ENCODE measurements at places on chromosomes 6 and 20.
A peak's percentile ranks its signal among the peaks of the same experiment; 100 is the strongest.

DNA sequence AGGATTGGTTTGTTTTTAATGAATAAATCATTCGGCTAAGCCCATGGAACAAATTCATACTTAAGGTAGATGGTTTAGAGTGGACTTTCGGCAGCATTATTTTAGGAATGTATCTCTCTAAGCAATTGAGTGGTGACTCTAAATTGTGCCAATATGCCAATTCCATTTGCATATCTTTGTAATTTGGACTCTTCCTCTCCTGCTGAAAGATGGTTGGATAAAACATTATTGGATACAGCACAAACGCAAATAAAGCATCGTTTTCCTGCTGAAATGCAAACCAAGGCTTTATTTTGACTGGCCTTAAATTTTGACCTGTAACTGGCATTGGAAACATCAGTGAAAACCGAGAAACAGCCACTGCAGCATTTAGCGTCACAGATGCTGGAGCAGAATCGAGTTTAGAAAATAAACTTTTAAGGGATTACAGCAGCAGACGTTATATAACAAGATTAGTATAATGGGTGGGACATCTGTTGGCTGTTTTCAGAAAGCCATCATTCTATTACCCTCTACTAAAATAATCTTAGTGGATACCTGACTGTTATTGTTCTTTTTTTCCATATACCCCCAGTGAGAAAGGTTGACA is 726.0 kb downstream of the KIF16B start:
- DNase-seq: no peak

- no peak for DNase-seq
Observed at GRCh38 chr6:25697537-25698340, 45.7 kb downstream of the SCGN start.

- no peak for DNase-seq
Observed at GRCh38 chr6:97440590-97441176, 157.7 kb upstream of the MMS22L start.

DNA sequence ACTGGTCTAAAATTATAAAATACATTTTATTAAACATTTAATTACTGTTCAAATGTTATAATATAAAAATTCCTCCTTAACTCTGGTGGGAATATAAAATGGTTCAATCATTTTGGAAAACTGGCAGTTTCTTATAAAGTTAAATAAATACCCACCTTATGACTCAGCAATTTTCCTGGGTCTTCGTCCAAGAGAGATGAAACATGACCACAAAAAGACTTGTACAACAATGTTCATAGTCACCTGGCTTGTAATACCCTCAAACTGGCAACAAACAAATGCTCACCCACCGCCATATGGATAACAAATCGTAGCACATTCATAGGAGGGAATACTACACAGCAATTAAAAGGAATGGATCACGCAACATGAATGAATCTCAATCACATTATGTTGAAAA is 66.0 kb upstream of the RIN2 start:
- DNase-seq: no peak

DNA sequence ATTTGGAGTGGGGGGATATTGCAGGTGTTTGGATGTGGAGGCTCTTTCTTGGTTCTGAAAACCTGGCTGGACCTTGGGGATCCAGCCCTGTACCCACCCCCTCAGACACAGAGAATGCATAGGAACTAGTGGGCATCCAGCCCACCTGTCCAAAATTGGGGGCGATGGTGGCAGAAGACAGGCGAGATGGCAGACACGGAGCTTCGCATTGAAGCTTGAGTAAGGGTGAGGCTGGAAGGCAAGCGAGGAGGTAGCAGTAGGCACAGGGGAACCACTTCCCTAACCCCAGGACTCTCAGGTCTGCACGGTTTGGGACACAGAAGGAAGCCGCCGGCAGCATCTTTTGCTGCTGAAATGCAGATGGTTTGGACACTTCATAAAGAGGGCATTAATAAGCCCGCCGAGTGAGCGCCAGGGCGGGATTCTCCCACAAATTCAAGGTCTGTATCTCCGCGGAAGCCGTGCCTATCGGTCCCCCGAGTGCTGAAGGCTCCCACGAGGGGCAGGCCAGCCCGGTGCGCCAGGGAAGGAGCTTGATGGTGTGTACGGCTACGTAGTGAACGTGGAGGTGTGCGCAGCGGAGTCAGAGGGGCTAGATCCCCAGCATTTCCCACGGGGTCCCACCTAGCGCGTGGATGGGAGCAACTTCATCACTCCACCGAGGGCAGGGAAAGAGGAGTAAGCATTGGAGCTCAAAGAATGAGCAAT is 1.6 kb upstream of the FOXA2 start:
- no peak for DNase-seq

DNA sequence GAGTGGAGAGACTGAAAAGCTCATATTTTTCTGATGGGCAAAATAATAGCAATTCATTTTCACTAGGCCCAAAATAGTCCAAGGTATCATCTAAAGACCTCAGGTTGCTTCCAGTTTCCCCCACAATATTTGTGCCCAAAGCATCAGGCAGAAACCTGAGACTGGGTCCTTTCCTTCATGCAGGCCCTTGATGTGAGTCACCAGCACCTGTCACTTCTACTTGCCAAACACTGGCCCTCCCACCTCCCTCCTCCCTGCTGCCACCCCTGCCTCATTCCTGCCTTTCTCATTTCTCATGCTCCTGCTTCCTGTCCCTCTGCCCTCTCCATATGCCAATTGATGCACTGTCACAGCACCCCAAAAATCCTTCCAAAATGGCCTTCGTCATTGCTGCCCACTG is 230.4 kb upstream of the CST7 start:
- DNase-seq: no peak

DNA sequence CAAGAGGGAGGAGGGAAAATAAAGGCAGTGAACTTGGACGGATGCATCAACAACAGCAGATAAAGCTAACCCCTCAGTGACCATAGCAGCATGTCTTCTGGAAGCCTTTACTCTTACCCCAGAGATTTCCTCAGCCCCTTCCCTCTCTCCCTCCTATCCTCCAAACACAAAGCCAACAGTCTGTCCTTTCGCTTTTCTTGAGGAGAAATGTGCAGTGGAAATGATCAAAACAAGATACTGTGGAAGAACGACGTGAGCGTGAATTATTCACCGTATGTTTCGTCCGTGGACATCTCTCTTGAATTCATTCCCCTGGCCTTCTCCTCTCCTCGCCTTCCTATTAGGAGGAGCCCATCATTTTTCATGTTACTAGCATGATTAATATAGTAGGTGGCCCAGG is 8.5 kb downstream of the NRN1 start:
- no peak for DNase-seq

GRCh38 chr6:156164701-156165452 is 612.3 kb upstream of the ARID1B start:
- no peak for DNase-seq

- no peak for DNase-seq
Observed at GRCh38 chr6:49847673-49848072, 18.7 kb downstream of the CRISP1 start.

- peak; percentile 16 for DNase-seq
Observed at GRCh38 chr6:25872814-25873213, 1.2 kb downstream of the SLC17A3 start.

DNA sequence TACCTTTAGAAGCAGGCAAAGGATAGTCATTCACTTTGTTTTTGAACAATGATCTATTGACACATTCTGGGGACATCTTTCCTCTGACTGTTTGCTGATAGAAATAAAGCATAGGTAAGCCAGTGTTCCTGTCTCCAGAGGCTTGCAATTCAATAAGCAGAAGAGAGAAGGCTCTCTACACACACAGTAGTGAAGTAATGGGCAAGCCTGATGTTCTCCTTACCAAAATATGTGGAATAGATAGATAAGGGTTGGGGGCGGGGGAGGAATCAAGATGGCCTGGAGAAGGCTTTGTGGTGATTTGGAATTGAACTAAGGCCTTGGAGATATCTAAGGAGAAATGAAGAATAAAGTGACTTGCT is 27.3 kb downstream of the PAQR8 start:
- DNase-seq: peak; percentile 25

- no peak for DNase-seq
Observed at GRCh38 chr6:150695652-150696051, 96.0 kb downstream of the PLEKHG1 start.

DNA sequence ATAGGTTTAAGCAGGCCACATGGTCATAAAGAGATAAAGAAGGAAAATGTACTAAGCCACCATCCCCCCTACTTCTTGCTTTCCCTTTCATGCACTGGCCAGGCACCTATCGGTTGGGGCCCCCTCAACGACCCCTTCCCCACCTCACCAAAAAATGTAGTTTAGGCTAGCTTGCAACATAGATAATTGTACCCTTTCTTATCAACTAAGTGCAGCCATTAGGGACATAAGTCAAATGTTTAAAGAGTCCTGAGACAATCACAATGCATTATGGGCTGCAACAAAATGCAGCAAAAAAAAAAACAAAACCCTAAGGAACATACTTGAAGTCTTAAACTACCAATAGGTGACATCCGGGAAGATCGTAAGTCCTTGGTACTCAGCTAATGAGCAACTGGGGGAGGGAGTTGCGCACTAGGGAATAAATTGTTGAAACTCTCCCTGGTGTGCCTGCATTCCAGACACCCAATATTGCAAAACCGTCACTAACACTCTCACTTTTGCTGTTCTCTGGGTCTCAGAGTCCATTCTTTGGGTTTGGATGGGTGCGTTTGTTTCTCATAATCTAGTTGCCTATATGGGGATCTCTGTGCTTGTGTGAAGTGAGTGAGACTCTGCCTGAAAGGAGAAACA is 12.4 kb upstream of the HLA-G start:
- no peak for DNase-seq

GRCh38 chr6:75445738-75446137 is 47.9 kb downstream of the FILIP1 start:
- no peak for DNase-seq

DNA sequence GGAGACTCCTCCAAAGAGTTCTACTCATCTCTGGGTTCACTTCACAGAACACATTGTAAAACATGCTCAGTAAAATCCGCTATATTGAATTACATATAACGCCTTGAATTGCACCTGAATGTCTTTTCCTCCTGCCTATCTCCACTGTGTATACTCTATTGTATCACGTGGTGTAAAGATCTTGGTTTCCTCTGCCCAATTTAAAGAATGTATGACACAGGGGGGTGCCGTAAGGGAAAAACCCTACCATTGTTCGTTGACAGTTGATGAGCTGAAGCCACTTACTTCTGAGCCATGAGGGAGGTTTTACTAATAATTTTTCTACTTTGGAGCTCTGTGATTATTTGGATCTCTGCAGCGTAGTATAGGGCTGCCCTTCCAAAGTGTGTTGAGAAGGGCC is 6.0 kb downstream of the ASF1A start:
- DNase-seq: peak; percentile 55

DNA sequence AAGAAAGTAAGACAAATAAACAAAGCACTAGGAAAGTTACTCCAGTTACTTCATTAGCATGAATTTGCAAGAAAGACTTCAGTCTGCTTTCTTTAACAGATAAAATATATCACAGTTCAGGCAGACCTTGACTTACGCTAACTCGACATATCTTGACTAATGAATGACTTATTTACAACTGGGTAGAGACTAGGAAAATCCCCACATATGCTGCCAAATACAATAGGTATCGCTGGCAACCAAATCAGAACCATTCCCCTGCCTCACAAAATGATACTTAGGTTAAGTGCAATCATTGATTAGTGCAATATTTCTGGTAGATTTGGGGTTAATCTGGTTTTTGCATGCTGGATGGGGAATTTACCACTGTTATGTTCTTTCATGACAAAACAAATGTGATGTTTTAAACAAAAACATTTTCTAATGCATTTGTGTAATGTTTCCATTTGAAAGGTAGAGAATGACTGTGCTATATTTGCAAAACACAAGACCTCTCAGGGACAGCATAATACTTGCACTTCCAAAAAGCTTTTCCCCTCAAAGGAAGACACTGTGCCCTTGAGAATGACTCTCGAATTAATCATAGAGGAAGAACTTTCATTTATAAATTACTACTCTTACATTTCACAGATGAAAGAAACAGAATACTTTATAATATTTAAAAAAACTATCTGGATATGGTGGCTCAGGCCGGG is 101.6 kb downstream of the PRKN start:
- DNase-seq: no peak

GRCh38 chr6:161141173-161141572 is 132.7 kb downstream of the AGPAT4 start:
- no peak for DNase-seq

- no peak for DNase-seq
Observed at GRCh38 chr6:134550604-134551003, 232.7 kb upstream of the SGK1 start.

GRCh38 chr6:21159465-21159864 is 434.1 kb upstream of the SOX4 start:
- no peak for DNase-seq

- DNase-seq: no peak
Observed at GRCh38 chr6:157534977-157535339, 154.0 kb downstream of the ZDHHC14 start.

GRCh38 chr6:9801249-9801754 is 613.6 kb downstream of the TFAP2A start:
- no peak for DNase-seq

- DNase-seq: no peak
Observed at GRCh38 chr20:35134880-35135279, 12.3 kb downstream of the EDEM2 start.

DNA sequence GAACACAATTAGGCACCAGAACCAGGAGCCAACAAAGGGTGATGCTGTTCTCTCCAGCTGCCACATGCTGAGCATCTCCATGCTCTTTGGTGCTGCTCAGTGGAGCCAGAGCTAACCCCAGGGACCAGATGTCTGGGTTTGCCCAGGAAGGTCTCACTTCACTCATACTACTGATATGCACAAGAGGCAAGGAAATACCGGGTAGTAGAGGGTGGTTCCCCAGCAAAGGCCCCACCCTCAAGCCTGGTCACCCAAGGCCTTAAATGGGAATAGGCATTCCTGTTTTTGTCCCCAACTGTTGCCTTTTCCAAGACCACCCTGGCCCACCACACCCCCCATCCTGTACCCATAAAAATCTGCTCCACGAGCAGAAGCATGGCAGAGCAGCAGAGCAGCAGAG is 204.5 kb upstream of the TAB2 start:
- DNase-seq: no peak

DNA sequence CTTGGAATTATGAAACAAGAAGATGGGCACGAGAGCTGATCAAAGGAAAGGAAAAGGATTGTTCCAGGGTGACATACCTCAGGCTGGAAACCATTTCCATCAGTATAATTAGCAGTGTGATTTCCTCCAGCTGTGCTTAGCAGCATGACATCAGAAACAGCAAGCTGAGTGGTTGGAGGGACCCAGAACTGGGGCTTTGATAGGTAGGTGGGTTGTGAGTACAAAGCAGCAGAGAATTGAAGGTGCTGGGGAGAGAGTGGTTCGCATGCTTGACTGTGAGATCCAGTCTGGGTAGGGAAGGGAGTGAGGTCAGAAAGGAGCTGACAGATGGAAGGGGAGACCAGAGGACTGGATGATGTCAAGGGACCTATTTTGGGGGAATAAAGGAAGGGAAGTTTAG is 90.4 kb downstream of the CD164 start:
- DNase-seq: no peak

DNA sequence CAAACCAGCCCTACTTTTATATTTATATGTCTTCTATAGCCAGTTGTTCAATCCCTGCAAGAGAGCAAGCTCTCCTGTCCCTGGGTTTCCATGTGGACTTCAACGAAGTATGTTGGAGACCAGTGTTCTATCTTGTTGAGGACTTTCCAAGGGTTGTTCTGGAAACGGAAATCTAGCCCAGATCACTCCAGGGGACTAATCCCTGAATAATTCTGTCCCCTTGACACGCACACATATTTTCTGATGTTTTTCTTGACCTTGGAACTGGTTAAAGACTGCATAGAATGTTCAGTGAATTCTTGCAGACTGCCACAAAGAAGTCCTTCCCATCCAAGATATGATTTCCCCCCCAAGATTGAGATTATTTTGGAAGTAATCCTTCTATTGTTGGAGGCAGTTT is 9.5 kb upstream of the MYLK2 start:
- DNase-seq: no peak
